Left hindlimb (tissue), 1 donor: ENCODE measurements at places on chromosomes 2 and 18.

GRCh38 chr2:25324905-25325592, 16.7 kb downstream of the DNMT3A start:
- DNase-seq: peak; percentile 73

DNA sequence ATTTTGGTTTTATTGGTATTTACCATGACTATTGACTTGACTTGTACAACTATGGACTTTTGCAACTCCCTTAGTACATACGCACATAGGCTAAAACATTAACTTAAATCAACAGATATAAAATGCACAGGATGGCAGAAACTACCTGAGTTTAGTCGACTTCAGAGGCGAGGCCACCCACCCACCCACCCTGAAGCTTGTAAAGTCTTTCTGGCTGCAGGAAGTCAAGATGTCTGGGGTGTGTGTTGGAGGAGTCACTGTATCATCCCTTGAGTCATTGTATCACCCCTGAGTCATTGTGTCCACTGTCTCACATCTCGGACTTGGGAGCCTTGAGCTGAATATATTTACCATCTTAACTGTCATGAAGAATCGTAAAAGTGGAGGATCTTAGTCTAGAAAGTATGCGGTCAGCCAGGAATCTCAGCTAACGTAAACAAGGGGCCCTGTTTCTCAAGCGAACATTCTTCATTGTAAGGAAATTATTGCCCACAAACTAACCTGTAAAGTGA, 140.0 kb upstream of the ST6GAL2 start:
- DNase-seq: no peak

GRCh38 chr2:219613461-219614070, 13.9 kb upstream of the SLC4A3 start:
- no peak for DNase-seq

DNA sequence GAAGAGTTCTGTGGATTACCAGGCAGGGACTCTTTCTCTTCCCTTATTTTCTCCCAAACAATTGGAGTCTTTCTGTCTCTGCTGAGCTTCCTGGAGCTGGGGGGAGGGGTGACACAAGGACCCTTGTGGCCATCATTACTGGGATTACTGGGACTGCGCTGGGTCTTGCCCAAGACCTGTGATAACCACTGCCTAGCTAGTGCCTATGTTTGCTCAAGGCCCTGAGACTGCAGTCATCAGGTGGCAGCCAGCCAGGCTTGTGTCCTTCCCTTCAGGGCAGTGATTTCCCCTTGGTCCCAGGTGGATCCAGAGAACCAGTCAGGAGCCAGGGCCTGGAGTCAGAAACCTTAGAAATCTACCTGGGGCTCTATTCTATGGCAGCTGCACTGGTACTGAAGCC, 355.6 kb downstream of the PARD3B start:
- DNase-seq: no peak

GRCh38 chr2:80019571-80020460, 284.7 kb downstream of the LRRTM1 start:
- no peak for DNase-seq

DNA sequence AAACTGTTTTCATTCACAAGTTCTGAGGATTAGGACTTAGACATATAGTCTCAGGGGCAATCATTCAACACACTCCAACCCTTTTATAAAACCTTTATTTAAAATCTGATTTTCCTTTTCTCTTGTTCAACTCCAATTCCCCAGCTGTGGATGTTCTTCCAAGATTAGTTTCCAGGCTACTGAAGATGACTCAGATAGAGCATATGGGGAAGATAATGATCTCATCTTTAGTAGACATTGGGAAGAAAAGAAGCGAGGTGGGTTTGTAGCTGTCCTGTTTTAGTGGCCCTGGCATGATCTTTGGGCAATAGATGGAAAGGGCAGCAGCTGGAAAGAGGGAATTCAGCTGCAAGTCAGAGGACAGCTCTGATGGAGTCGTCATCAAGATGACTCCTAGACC, 247.7 kb upstream of the CCDC68 start:
- DNase-seq: no peak

DNA sequence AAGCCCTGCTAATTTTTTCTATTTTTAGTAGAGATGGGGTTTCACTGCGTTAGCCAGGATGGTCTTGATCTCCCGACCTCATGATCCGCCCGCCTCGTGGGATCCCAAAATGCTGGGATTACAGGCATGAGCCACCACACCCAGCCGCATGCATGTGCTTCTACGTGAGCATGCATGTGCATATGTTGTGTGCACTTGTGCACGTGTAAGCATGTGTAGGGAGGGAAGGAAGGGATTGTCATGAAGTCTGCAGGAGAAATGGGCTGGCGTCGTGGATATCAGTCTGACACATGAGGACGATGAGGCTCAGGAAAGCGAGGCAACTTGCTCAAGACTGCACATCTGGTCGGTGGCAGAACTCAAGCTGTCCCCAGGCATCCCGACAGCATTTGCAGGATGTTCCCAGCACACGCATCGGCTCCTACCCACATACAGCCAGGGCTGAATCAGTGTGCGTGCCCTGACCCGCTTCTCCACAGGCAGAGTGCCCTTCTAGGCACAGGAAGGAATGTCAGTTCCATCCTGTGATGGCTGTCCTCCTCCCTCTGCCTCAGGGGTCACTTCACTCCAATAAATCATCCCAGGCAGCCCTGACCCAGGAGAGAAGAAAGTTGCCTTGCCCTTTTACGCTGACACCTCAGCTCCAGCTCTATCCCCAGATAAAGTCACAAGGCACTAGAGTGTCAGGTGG, 49.9 kb upstream of the SLC14A2 start:
- no peak for DNase-seq

DNA sequence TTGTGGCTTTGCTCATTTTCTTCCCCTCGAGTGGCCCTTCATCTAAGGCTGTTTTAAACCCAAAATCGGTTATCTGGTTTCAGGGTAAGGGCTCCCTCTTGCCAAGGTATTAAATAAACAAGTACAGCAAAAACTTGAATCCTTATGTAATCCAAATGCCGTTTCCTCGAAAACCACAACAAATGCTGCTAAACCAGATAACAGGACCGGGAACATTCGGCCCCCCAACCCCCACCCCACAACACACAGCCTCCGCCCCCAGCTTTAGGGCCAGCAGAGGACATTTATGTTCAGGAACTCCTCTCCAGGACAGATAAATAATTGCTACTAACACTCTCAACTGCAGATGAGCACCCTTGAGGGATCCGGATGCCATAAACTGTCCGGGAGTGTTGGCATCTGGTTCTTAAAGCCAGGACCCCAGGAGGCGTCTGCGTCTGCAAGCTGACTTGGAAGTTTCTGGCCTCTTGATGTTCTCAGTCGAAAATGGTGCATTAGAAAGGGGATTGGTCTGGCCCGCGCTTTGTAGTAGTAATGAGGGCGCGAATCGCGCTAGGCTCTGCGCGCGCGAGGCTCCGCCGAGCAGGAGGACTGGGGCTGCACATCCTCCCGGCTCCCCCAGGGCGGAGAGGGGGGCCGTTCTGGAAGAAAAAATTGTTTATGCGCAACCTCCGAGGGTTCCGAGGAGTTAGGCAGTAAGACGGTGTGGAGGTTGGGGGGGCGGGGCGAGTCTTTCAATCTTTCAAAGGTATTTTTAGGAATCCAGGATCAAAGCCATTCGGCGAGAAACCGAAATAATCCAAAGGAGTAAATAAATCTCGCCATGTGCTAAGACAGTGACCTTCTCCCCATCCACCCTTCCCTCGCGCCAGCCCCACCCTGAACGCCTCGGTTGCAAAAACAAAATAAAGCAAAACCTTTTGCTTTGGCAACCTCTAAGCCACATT, 3.9 kb upstream of the ID2 start:
- peak; percentile 85 for DNase-seq

DNA sequence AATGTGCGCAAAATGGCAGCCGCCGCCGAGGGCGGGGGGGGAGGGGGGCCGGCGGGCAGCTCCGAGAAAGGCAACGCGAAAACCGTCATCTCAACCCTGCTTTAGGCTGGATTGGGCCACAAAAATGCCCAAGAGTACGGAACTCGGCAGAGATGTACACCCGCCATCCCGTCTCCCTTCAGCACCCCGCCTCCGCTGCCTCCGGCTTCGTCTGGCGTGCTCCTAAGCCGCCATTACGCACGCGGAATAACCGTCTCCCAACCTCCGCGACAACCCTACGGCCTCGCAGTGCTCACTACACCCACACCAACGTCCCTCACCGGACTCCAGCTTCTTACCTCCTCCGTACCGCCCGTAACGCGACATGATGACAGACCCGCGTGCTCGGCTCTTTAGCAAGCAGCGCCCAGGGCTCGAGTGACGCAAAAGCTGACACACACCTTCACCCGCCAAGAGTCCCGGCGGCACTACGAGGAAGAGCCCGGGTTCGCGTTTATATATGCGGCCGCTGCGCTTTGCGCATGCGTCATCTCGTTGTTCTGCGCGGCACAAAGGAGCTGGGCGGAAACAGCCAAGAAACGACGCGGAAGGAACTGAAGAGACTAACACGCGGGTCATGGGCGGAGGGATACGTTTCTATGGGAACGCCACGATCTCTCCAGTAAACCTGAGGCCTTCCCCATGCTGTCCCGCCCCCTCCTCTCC, at the start of gene SRSF7:
Gene SRSF7, minus strand, starts transcription at position 471 of the 705 bp plus-strand sequence. Its CDS starts 105 bp downstream, at position 366.
- peak; percentile 99 for DNase-seq
